ENCODE measurements at places on chromosomes 16 and 17. TPM values are rescaled to one million over a fixed set of nuclear protein-coding genes. Genes with fewer than 3 reads are reported as not detected.

DNA sequence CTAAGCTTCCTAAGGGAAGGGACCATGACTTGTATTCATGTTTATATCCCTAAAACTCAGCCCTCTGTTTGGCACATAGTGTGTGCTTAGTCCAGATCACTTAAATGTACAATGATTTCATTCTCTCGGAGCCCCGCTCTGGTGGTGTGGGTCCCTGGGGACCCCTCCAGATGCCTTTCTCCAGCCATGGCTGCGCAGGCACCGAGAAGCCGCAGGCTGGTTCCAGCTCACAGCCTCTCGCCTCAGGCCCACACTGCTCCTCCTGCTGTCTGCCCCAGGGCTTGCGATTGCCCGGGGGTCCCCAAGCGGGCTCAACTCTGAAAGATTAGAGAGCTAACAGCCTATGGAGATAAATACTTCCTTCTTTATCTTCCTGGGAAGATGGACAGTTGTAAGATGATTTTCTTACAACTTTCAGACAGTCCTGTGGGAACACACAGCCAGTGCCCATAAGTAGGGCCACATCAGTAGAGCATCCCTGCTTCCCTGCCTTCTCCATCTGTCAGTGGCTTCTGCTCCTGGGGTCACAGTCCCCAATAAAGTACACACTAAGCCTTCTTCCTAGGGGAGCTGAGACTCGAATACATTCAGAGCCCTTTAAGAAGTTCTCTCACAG, 66.2 kb downstream of the CENPV start:
- peak overlapping the region; percentile 29 for H3K4me3 ChIP-seq
- DNase-seq, result no peak
- no peaks in the 10 kb centered on the region for H3K36me3 ChIP-seq
- H3K27ac ChIP-seq, result peak overlapping the region; percentile 81

- no peaks in the 10 kb centered on the region for H3K36me3 ChIP-seq
- H3K4me1 ChIP-seq, result peaks cover 13% of the 10 kb centered on the region
- H3K27ac ChIP-seq, result no peak overlapping the region
- H3K4me3 ChIP-seq, result no peak overlapping the region
- H3K27me3 ChIP-seq, result no peaks in the 10 kb centered on the region
- DNase-seq, result no peak
Observed at GRCh38 chr17:78661093-78661770, 84.0 kb upstream of the DNAH17 start.

DNA sequence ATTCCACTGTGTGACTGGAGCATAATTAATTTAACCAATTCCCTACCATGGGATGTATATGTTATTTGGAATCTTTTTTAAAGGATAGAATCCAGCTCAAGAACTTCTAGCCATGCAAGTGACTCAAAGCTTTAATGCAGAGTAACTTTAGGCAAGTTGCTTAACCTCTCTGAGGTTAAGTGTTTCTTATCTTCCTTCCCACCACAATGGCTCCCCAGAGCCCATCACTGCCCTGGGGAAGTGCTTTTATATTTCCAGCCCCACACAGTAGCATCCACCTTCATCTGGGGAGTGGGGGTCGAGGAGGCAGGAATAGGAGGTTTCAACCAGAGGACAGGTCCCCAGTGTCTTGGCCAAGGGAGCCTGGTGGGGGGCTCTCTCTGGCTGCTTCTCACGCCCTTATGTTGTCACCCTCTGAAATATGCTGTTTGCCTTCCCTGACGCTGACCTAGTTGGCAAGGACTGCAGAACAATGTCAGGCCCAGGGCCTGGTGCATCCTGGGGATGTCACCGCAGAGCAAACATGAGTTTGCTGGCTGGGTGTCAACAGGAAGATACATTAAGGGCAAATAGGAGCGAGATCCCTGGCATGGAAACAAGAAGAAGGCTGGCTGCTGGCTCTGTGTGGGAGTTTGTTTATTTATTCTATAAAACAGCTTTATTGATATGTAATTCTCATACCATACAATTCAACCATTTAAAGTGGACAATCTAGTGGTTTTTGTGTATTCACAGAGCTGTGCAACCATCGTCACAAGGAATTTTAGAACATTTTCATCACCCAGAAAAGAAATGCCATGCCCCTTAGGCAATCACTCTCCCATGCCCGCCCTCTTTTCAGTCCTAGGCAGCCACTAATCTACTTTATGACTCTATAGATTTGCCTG, 46.6 kb upstream of the WSB1 start:
- H3K27me3 ChIP-seq, result no peaks in the 10 kb centered on the region
- H3K27ac ChIP-seq, result no peak overlapping the region
- H3K4me1 ChIP-seq, result no peaks in the 10 kb centered on the region
- no peaks in the 10 kb centered on the region for H3K36me3 ChIP-seq
- DNase-seq, result no peak
- H3K4me3 ChIP-seq, result no peak overlapping the region

GRCh38 chr17:7854078-7854777, 638 bp upstream of the TMEM88 start:
- DNase-seq, result no peak
- peaks cover 4% of the 10 kb centered on the region for H3K36me3 ChIP-seq
- no peak overlapping the region for H3K27ac ChIP-seq
- no peaks in the 10 kb centered on the region for H3K27me3 ChIP-seq

The BAIAP3 gene
- 8.3 TPM for polyA plus RNA-seq

The ERAL1 gene
- 44.7 TPM for polyA plus RNA-seq

Measured in CD8-positive, alpha-beta memory T cell (primary cell).